ENCODE measurements at places on chromosomes 6 and 20.

GRCh38 chr20:57332105-57333089 lies 2.8 kb downstream of the SPO11 start:
- DNase-seq = no peak

DNA sequence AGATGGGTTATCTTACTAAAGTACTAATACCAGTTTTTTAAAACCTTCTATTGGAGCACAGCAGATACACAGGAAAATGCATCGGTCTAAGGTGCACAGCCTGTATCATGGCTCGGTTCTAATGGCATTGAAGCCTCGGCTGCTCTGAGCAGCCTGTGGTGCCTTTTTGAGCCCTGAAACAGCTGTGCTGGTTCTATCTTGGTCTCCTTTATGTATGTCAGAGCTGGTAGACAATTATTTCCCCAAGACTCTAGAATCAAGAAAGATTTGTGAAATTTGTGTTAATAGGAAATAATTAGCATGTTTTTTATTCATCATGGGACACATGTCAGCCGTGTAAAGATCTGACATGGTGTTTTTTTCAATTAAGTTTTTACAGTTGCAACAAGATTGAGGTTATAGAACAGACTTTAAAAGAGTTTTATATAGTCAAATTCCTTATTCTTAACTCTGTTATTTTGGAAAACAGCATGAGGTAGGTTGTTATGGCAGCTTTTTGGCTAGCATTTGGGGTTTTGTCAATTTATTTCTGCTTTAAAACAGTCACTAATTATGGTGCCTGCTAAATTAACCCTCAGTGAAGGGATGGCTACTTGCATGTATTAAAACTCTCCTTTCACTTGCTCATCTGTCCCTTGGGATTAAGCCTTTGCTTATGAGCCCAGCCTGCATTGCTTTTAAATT lies 40.3 kb upstream of the C20orf144 start:
- no peak for DNase-seq

DNA sequence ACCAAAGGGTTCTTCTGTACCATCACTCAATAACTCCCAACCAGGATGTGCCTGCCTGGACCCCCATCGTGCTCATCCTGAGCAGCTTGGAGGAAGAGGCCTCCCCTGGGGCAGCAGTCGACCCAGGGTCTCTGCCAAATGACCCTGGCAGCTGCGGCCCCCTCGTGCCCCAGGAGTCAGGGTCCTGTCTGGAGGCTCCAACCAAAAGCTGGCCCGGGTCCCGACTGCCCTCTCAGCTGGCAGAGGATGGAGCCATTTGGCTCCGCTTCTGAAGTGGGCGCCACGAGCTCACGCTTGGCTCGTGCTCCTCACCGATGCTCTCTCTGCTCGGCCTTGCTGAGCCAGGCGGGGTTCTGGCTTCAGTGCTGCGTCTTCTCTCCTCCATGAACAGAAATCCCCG lies 56.8 kb downstream of the TFAP2C start:
- DNase-seq = no peak

DNA sequence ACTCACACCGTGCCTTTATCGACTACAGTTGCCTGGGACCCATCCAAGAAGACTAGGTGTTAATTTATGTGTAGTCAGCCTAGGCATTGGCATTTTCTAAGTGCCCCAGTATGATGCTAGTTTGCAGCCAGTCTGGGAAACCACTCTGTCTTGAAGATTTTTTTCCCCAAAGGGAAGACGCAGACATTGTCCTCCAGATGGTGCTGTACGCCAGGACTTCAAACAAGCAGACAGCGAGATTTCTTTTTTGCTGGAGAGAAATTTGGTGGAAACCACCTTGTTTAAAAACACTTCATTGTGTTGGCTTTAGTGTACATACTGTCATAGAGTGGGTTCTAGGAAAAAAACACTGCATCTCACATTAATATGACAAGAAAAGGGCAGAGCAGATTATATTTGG lies 30.0 kb downstream of the ALDH5A1 start:
- DNase-seq = no peak

GRCh38 chr20:58287638-58288037 lies 21.9 kb upstream of the RAB22A start:
- no peak for DNase-seq

GRCh38 chr6:69232911-69233448 lies 563.8 kb downstream of the LMBRD1 start:
- peak; percentile 8 for DNase-seq

DNA sequence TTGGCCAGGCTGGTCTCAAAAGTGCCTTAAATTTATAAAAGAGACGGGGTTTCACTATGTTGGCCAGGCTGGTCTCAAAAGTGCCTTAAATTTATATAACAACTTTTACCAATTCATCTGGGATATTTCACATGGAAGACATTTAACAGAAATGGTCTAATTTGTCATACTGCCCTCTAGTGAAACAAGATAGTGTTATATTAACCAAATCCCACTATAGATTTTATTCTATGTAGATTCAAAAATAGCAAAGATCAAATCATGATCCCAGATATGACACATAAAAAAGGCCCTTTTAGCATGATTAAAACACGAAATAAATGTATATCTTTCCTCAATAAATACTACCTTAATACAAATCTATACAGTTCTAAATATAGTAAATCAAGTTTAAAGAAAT lies 102.8 kb upstream of the TFAP2D start:
- no peak for DNase-seq

DNA sequence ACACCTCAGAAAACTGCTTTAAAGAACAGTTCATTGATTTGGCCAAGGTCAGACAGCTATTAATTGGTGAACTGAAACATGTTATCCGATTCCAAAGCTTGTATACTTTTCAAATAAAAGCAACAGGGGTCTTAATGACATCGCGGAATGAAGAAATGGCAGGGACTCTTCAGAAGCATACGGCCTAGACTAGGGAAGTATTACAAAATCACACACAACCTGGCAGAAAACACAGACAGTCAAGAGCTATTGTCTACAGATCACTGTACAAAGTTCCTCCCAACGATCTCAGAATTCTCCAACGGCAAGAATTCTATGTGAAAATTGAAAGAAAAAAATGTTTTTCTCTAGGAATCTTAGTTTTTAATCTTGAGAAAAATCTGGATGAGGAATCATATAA lies 105.5 kb downstream of the PTPRK start:
- no peak for DNase-seq

GRCh38 chr20:13012886-13013285 lies 4.1 kb downstream of the SPTLC3 start:
- DNase-seq = no peak

GRCh38 chr20:5881703-5882102 lies 68.6 kb downstream of the TRMT6 start:
- DNase-seq = no peak

DNA sequence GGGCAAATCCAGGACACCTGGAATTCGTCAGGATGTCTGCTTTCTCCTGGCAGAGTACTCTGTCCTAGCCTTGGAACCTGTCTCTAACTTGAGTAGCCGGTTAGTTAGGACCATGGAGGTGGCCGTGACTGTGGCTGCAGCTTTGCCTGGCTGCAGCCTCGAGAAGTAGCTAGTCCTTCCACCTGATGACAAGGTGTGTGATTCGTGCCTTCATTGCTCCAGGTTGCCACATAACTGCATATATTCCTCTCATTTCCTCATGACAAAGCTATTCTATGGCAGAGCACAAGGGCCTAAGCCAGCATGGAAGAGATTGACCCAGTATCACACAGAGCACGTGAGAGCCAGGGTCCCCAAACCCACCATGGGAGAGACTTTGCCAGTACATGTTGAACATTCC lies 39.8 kb upstream of the KIF25 start:
- DNase-seq = no peak

DNA sequence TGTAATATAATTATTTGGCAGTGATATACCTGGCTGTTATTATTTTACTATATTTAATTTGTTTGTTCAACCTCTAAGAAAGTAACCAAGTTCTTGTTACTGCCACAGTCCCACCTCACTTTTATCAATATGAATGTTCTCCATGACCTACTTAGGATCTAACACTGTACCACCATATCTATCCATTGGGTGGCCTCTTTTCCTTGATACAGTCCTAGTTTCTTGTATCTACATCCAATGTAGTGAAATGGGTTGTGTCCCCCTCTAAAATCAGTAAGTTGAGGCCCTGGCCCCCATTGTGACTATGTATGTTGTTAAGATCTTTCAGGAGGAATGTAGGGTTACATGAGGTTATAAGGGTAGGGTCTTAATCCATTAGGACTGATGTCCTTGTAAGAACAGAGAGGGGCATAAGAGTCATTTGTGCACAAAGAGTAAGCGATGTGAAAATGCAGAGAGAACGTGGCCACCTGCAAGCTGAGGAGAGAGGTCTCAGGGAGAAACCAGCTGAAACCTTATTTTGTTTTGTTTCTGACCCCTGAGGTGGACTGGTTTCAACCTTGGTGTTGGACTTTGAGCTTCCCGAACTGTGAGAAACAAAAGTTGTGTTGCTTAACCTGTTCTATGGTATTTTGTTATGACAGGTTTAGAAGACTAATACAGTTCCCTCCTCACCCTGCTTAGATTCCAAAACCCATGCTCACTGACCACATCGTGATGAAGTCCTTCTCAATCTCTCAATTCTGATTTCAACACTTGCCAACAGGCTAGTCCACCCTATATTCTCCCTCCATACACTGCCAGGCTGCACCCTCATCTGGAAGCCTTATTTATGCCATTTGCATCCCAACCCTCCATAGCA lies 387.3 kb upstream of the EPHA7 start:
- no peak for DNase-seq

DNA sequence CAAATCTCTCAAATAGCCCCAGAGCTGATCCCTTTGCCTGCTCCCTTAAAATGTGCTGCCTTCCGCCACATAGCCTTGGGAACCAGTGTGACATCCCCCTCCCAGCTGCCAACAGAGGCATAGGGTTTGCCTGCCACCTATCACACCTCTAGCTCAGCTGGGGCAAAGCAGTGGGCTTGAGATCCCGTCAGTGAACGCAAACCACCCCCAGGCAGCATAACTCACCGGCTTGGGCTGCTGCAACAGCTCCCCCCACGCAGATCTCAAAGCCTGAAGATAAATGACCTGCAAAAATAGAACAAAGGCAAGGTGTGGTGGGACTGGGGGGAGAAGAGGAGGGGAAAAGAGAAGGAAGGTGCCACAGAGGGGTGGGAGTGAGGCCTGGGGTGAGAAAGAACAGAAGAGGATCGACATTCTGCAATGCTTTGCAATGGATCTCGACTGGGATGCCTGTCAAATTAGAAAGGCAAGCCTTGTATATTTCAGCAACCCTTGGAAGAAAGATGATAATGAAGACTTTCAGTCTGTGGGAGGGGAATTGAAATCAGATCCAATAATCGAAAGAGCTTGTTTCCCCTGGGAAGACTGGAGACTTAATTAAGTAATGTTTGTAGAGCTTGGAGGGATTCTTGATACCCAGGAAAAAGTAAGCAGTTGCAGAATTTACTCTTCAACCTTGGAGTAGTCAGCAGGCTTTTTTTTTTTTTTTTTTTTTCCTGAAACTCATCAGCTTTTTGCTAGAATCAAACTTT lies 1.3 kb downstream of the PDYN start:
- no peak for DNase-seq

- no peak for DNase-seq
These were observed 7.1 kb upstream of the DST start for GRCh38 chr6:56649782-56650181.

DNA sequence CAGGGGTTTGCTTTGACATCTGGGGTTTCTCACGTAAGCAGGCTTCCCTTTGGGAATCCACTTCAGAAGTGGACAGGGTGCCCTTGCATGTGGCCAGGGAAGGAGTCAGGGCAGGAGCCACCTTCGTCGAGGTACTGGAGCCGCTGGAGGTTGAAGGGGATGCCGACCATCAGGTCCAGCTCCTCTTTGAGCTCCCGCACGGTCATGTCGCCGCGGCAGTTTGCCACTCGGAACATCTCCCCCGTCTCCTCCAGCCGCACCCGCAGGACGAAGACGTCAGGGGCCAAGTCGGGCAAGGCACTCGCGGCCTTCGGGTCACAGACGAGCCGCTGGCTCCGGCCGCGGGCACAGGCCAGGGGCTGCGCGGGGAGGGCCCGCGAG lies 360 bp downstream of the ANKRD60 start:
- no peak for DNase-seq

DNA sequence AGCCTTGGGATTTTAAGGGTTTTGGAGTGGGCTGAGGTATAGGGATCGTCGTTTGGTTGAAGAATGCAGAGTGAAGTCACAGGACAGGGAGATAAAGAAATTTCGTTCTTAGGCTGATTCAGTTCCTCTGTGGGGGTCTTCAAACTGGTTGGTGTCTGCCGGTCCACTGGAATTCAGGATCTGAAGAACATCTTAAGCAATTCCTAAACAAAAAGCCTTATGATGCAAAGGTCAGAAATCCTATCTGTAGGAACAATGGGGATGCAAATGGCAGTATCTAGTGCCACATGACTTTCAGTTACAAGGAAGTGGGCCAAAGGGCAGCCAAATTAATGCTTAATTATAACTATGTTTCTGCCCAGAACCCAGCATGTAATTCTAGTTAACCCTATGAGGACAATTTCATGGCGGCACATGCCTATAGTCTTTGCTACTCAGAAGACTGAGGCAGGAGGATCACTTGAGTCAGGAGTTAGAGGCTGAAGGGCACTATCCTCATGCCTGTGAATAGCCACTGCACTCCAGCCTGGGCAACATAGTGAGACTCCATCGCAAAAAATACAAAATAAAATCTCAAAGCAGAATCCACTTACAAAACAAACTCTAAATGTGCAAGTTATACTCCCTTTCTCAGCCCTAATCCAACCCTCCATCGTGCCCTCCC lies 4.6 kb upstream of the SLC2A10 start:
- DNase-seq = no peak

DNA sequence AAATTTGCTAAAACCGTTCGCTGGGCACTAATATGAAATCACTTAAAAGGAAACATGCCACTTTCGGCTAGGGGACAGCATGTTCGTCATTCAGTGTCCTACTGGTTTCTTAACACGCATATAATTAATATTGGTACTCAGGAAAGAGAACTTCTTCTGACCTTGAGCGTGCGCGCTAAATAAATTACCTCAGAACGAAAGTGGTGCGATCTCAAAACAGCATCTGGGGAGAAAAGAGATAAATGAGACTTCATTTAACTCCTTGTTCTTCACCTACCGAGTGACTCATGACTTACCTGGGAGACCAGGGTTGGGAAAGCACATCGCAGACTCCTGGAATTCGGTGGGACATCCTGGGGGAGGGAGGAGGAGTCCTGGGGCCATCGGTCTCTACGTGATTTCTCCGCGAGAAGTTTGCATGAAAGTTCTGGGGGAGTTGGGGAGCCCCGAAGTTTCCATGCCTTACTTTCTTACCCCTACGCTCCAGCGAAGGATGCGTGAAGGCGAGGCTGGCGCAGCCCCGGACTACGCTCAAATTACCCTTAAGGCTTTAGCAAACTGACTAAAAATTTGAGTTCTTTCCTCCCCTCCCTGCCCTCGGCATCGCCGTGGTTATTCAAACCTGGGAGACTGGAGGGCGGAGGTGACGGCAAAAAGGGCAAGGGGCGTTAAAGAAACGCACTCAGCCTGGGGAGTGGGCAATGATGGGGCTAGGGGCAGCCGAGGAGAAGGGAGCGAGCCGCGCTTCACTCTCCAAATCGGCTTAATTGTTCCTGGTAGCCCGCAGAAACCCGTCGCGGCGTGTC lies 1.1 kb upstream of the BEND6 start:
- DNase-seq = no peak
